NCI-H82 (cell line): ENCODE measurements at places on chromosomes 2 and 18.
A peak's percentile ranks its signal among the peaks of the same experiment; 100 is the strongest.

DNA sequence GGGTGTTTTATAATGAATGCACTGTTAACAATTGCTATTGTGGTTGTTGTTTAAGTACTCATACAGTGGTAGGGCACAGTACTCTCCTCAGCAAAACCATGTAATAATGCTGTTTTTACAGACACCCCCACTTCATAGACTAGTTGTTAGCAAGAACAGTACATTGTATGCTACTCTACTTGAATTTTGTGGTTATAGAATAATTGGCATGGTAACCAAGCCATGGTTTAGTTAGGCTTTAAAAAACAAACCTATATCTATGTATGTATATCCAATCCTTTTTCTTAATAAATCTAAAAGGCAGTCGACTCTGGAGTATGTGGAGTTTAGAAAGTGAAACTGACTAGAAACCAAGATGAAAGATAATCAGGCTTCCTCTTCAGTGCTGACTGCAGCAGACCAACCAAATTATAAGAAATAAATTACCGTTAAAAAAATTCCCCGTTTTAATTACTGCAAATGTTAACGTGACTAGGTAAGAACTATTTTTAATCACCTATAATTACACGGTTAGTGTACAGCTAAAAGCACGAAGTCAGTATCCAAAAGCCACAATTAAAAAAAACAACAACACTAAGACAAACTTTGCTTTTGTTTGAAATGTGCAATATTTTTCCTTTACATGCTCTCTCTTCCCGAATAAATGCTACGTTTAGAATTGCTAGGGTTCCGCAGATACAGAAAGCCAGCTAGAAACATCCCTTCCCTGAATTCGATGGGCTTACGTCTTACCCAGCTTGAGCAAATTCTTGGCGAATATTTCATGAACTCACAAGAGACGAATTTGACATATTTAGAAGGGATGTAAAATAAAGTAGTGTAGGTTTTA is 113.3 kb upstream of the SERTAD2 start:
- DNase-seq: no peak

DNA sequence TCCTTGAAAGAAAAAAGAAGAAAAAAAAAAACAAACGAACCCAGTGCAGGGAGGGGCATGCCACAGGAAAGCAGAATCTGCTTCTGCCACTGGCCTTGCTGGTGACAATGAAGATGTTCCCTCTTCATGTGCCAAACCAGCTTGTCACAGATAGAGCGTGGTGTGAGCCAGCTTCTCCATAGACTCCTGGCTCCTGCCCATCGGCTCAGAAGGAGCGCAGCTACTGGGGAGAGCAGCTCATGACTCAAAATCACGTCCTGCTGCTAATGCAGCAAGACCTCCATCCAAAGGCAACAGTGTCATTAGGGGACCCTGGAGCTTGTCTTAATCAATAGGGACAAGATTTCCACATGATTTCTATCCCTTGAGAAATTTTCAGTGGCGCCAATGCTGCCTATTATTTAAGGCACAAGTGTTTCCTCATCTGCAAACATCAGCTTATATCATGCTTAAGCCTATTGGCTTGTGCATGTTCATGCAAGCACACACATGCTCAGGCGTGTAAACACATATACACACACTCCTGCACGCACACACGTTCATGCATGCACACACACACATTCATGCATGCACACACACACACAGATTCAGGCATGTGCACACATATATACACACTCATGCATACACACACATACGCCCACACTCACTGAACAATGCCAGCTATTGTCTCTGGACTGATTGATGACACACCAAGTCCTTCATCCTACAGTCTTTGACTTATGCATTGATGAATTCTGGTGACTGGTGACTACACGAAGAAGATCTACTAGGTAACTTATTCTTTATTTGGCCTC is 682.0 kb upstream of the ID2 start:
- DNase-seq: no peak

DNA sequence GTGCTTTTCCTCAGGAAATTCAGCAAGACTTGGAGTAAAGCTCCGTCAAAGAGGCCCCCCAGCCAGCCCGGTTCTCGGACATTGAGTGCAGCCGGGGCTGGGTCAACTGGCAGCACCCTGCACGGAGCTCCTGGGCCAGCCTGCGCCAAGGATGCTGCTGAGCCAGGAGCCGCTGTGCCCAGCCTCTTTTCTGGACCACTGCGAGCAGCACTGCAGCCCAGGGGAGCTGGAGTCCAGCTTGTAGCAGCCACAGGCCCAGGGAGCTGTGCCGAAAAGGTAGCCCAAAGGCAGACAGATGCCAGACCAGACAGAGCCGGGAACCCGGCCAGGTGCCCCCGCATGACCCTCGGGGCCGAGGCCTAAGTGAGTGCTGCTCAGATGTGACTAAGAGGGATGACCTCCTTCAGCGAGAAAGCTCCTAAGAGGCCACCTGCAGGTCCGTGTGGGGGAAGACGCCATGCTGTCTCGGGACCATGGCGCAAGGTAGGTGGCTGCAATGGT is 7.3 kb downstream of the CLHC1 start:
- peak; percentile 23 for DNase-seq

DNA sequence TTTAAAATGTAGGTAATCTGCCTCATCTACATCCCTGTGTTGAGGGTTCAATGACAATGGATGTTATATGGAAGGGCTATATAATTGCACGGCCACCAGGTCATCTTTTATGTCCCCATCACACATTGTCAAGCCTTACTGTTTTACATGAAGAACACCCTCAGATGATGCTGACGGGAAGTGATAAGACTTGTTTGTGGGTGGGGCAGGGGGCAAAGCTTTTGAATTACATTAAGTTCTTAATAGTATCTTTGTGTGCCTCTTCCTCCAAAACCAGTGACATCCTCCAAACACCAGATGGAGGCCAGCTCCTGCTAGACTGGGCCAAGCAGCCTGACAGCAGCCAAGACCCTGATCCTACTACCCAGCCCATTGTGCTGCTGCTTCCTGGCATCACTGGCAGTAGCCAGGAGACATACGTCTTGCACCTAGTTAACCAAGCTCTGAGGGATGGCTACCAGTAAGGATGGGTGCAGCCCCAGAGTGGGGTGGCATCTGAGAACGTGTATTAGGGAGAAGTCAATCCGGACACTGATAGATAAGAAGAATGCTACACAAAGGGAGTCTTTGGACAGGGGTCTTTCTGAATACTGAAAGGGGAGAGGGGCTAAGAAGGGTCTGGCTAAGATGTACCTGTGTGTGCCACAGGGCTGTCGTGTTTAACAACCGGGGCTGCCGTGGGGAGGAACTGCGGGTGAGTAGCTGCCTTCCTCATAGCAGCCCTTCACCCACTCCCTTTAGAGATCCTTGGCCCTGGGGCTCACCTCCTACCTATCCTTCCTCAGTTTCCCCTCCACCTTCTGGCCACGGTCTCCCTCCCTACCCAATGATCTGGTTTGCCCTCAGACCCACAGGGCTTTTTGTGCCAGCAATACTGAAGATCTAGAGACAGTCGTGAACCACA is 5.3 kb downstream of the ABHD1 start:
- DNase-seq: no peak

DNA sequence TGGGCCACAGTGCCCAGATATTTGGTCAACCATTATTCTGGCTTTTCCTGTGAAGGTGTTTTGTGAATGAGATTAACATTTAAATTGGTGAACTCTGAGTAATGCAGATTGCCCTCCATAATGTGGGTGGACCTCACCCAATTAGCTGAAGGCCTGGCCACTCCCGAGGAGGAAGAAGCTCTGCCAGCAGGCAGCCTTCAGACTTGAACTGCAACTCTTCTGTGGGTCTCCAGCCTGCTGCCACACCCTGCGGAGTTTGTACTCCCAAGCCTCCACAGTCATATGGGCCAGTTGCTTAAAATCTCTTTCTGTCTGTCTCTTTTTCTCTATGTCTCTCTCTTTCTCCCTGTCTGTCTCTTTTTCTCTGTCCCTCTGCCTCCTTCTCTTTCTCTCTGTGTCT is 262.7 kb downstream of the MYCN start:
- DNase-seq: no peak

- DNase-seq: no peak
Measured at GRCh38 chr2:222978850-222979249, 73.1 kb upstream of the KCNE4 start.

- DNase-seq: no peak
Measured at GRCh38 chr18:61817086-61817485, 75.7 kb downstream of the RNF152 start.

DNA sequence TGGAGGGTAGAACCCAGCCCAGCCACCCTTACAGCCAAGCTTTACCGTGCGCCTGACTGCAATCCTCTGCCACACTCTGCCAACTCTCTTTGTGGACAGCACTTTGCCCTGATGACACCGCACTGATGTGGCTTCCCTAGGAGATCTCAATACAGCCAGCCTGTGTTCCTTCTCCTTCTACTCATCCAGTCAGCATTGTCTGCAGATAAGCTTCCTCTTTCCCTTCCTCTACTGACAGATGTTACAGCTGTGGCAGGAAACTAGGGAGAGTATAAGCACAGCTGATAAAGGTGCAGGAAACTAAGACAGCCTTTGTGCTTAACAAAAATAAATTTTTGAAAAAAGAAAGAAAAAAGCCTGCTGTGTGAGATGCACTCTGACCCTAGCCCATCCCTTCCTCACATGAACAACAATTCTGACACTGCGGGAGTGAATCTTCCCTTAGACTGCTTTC is 25.0 kb downstream of the CEP68 start:
- DNase-seq: no peak

DNA sequence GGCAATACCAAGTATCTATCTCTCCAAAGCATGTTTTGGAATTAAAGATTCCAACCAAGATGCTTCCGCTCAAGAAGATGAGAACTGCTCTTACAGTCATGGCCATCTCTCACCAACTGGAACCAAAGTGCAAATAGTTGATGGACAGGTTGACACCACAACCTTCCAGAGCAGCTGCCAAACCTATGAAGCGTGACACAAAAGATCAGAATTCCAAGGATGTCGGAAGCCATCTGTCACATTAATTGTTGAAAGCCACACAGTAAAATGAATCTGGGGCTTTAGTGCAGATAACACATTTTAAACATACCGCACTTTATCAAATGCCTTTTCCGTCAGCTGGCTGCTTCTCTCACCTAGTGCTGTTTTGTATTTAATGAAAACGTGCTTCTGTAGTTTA is 195.7 kb downstream of the CDH20 start:
- peak; percentile 88 for DNase-seq

DNA sequence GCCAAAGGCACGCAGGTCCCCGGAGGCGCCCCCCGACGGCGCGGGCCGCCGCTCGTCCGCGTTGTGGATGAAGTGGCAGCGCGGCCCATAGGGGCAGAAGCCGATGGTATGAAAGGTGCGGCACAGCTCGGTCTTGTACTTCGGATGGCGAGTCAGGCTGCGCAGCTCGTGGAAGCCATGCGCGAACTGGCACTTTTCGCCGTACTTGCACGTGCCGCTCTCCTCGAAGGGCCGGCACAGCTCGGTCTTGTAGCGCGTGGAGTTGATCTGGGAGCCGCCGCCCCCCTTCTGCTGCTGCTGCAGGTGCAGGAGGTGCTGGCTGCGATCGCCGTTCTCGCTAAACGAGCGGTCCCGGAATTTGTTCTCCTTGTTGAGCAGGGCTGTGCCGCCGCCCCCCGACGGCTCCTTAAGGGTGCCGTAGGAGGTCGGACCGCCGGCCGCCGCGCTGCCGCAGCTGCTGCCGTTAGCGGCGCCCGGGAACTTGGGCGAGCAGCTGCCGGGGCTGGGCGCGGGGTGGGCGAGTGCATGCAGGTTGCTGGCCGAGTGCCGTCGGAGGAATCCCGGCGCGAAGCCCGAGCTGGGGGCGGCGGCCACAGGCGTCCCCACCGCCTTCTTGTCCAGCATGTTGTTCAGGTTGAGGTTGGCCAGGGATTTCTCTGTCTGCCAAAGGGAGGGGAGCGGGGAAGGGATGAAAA is 1.2 kb downstream of the ZFP36L2 start:
- DNase-seq: peak; percentile 66

- DNase-seq: no peak
Measured at GRCh38 chr2:102592601-102593000, 26.8 kb upstream of the SLC9A2 start.

GRCh38 chr2:120439067-120439368 is 93.1 kb downstream of the INHBB start:
- DNase-seq: no peak

GRCh38 chr18:76791106-76791505 is 31.3 kb upstream of the ZNF236 start:
- no peak for DNase-seq
